ENCODE measurements at places on chromosomes 7 and 10.

- DNase-seq = no peak
Observed at GRCh38 chr10:118968482-118968881, 61.0 kb upstream of the NANOS1 start.

- peak; percentile 64 for DNase-seq
Observed at GRCh38 chr10:108601851-108602250, 1321.5 kb downstream of the XPNPEP1 start.

- peak; percentile 8 for DNase-seq
Observed at GRCh38 chr7:155533827-155534690, 12.3 kb downstream of the CNPY1 start.

GRCh38 chr7:66125052-66125694, 10.5 kb downstream of the CRCP start:
- no peak for DNase-seq

- no peak for DNase-seq
Observed at GRCh38 chr7:107666790-107667189, 6.2 kb downstream of the SLC26A4 start.

GRCh38 chr10:125076121-125076825, 84.1 kb downstream of the CTBP2 start:
- DNase-seq = no peak

- no peak for DNase-seq
Observed at GRCh38 chr10:78755877-78756455, 312.8 kb upstream of the ZMIZ1 start.

- no peak for DNase-seq
Observed at GRCh38 chr7:101743995-101744360, 73.4 kb upstream of the CUX1 start.

GRCh38 chr10:60717852-60718251, 60.4 kb upstream of the CDK1 start:
- DNase-seq = no peak

DNA sequence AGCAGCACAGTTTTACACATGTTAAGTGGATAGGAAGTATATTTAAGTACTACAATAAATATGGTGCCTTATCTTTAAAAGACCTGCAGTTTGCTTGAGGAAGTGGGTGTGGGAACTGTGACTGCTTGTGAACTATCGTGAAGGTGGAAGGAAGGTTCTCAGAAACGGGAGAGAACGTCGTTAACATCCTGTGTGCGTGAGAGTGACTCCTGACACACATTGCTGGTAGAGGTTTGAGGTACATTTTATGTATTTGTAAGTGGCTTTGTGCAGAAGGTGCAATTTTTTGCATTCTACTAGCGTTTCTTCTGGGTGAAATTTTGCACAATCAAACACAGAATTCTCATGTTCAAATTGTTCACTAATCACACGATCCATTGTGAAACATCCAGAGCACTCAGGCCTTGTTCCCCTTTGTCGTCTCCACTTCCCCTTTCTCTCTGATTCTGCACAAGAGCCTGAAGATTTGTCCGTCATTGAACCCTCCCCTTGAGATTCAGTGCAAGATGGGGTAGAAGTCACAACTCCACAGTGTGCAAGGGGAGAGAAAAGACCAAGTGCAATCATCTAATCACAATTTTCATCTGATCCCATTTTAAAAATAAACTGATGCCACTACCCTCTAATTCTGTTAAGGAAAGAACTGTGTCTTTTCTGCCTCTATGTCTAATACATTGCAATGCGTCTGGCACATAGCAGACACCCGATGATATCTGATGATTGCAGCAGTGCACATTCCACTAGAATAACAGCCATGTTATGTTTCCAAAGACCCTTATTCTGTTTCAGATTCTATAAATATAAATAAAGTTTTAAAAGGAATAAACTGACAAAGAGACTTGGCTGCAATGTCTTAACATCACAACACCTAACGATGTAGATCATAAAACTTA, 279.9 kb downstream of the NEBL start:
- no peak for DNase-seq

- peak; percentile 32 for DNase-seq
Observed at GRCh38 chr7:38893061-38893460, 15.9 kb downstream of the VPS41 start.

DNA sequence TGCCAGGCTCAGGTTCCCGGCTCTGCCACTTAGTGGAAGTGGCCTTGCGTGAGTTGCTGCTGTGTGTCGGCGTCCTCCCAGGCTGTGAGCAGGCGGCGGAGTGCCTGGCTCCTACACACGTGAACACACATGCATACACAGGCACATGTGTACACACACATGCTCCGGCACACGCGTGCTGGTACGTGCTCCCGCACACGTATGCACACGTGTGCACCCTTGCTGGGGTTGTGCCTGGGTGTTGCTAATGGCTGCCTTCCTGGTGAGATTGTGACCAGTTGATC, 107.6 kb downstream of the INPP5A start:
- no peak for DNase-seq

DNA sequence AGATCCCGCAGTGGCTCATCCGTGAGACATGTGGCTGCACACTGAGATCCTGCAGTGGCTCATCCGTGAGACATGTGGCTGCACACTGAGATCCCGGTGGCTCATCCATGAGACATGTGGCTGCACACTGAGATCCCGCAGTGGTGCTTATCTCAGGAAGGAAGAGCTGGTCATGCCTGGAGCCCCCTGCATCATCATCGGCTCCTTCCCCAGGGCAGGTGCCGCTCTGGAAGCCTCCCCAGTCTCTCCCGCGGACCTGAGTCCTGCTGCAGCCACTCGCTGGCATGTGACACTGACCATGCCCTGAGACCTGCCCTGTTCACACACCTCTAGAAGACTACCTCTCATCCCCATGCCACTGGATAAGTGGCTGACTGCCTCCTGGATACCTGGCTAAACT, 181.3 kb downstream of the PTPRN2 start:
- DNase-seq = no peak

DNA sequence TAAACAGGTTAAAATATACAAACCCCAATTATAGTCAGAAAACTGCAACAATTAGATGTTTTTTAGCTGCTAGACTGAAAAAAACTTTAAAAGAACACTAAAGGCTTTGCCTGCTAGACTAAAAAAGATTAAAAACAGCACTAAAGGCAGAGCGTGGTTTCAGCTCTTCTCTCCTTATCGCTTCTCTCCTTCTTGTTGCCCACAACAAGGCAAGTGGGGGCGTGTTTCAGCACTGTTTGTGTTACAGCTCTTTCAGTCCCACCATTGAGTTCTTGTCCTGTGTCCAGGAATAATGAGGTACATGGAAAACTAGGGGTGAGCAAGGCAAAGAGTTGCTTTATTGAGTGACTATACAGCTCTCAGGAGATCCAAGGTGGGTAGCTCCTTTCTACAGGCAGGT, 112.3 kb downstream of the HPSE2 start:
- no peak for DNase-seq

DNA sequence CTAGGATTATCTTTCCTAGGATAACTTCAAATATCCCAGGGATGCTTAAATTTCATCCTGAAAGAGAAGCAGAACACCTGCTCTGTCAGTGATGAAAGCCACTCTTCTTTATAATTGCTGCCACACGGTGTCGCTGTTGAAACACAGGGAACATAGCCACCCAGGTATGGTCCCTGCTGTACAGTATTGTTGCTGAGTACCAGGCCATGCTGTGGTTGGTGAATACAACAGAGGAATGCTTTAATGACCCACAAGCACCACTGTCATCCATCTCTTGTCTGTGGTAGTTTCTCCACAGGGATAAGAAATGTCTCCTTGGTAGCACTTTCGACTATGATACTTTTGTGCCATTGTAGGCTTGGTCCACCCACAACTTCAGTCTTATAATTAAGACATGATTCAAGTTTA, 70.6 kb upstream of the STARD3NL start:
- DNase-seq = peak; percentile 51

GRCh38 chr10:88958721-88959120, 6.1 kb upstream of the ACTA2 start:
- DNase-seq = no peak

- DNase-seq = no peak
Observed at GRCh38 chr7:122914812-122915211, 28.6 kb upstream of the CADPS2 start.

GRCh38 chr7:22952306-22953015, 61.5 kb downstream of the HYCC1 start:
- no peak for DNase-seq

DNA sequence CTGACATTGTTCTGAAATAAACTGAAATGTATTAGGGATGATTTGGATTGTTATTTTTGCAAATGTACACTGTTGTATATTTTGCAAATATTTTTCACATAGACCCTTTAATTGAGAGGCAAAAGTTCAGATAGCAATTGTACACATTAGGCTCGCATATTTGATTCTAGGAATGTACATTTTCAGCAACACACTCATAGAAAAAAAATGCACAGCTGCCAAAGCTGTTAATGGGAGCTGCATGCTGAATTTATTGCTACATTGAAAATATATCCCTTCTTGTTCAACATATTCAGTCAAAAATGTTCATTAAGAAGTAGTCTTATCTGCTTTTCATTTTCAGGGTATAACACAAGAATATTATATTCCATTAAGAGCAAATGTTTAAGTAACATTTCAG, 512.9 kb downstream of the ATRNL1 start:
- DNase-seq = peak; percentile 5

GRCh38 chr7:7989616-7990440, 21.2 kb downstream of the GLCCI1 start:
- DNase-seq = no peak

DNA sequence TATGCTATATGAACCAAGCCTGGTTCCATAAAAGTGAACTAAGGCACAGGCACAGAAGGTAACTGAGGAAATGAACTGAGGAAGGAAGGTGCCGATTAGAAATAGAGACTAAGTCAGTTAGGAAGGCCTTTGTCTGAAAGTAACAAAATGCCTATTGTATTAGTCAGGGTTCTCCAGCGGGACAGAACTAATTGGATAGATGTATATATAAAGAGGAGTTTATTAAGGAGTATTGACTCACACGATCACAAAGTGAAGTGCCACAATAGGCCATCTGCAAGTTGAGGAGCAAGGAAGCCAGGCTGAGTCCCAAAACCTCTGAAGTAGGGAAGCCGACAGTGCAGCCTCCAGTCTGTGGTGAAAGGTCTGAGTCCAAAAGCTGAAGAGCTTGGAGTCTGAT, 13.9 kb upstream of the PLXNA4 start:
- peak; percentile 20 for DNase-seq

DNA sequence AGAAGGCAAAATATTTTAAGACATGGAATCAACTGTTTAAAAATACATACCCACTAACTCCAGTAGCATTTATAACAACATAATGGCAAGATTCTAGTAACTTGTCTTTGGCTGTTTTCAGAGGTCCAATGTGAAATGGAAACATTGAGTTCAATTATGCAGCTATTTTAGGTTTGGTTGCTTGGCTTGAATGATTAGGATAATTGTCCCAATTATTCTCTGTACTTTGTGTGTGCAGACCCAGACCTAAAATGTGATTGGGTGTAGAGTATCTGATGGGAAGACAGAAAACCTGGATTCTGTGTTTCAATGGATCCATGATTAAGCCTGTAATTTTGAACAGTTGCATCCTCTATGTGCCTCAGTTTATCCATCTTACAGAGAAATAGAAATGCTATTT, 392.7 kb upstream of the NFE2L3 start:
- DNase-seq = no peak

DNA sequence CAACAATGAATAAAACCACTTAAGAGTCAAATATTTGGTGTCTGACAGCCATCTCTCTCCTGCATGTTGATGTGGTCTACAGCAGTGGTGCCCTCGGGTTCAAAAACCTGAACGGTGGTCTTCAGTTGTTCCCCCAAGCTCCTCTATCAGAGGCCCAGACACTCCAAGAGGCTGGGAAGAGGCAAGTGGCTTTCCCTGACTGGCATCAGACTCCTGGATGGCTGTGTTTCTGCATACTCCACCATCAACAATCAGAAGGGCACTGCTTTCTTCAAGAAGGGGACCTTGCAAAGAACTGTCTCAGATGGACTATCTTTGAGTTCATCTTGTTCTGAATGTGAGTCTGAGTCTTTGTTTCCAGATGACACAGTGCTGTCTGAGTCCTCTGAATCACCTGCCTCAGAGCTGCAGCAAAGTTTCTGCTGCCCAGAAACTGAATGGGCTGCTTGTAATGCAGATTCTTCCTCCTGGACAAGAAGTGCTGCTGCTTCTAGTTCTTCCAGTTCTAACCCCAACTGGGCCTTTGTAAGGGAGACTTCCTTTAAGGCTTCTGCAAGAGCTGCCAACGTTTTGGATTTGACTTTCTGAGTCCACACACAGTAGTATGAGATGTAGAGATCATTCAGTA, 5.9 kb upstream of the SGMS1 start:
- DNase-seq = no peak

DNA sequence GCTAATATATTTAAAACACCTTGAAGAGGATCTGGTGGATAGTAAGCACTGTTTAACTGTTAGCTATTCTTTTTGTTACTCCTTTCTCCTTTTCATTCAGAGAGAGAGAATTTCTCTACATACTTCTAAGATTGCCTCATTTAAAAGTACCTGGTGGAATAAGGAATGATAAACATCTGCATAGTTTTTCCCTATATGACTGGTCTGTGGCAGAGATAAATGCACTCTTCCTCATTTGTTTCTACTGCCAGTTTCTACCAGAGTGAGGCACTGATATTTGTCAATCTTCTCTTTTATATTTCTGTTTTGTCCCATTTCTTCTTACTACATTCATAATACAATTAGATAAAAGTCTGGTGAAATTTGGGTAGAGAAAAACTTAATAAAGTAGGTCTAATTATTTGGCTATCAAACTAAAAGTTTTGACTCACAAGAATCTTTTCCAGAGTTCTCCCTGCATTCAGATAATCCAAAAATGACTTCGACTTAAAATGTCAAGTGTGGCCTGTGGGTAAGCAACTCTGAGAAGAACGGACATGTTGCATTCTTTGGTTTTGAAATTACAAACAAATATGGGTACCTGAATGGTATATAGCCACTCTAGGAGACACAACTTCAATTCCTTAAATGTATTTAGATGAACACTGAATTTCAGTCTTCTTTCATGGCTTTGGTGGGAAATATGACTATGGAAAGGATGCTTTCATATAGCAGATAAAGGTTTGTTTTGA, 38.8 kb downstream of the RNLS start:
- no peak for DNase-seq

DNA sequence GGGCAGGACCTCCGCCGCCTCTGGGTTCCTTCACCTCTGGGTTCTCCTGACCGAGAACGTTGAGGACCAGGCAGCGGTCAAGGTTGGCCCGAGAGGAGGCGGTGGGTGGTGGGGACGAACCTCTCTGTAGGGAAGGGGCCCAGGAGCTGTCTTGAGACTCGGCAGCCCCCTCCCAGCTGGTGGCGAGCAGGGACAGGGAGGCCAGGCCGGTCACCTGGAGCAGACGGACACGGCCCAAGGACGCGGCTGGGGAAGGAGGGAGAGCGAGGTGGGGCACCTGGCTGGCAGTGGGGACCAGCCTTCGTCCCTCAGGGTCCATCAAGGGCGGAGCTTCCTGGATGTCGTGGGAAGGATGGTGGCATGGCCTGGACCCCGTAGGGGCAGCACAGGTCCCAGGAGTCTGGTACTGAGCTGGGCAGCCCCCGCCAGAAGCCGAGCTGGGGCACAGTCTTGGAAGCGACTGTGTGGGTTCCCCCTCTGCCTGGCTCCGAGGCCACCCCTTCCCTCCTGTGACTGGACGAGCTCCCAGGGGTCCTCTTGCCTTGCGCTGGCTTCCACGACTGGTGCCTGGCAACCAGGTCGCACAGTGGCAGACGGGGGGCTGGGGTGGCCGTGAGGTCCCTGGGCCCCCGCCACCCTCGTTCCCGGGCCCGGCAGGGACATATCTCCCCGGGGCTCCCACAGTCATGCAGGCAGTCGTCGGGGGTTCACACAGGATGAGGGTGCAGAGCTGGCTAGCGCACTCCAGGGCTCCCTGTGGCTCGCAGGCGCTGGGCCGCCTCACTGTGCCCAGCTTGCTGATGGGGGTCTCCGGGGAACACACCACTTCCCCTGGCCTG, 89.9 kb downstream of the DNAJB6 start:
- no peak for DNase-seq

- no peak for DNase-seq
Observed at GRCh38 chr10:34373211-34373610, 441.9 kb downstream of the PARD3 start.

Data from EL (cell line).